ENCODE measurements at places on chromosomes 2 and 18. TPM values are rescaled to one million over a fixed set of nuclear protein-coding genes. Genes with fewer than 3 reads are reported as not detected.
A peak's percentile ranks its signal among the peaks of the same experiment; 100 is the strongest.

Gene MLPH
- 10.3 TPM for total RNA-seq

Gene SERPINB4
- total RNA-seq: not detected

Gene KIDINS220
- 143 TPM for total RNA-seq

Gene C2orf74
- 19.8 TPM for total RNA-seq

Gene GCG
- not detected for total RNA-seq

DNA sequence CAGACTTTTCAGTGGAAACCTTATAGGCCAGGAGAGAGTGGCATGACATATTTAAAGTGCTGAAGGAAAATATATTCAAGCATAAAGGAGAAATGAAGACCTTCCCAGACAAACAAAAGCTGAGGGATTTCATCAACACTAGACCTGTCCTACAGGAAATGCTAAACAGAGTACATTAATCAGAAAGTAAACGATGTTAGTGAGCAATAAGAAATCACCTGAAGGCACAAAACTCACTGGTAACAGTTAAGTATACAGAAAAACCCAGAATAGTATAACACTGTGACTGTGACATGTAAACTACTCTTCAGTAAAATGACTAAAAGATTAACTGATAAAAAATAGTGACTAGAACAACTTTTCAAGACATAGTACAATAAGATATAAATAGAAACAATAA is 87.4 kb downstream of the ATP8B1 start:
- DNase-seq: no peak

DNA sequence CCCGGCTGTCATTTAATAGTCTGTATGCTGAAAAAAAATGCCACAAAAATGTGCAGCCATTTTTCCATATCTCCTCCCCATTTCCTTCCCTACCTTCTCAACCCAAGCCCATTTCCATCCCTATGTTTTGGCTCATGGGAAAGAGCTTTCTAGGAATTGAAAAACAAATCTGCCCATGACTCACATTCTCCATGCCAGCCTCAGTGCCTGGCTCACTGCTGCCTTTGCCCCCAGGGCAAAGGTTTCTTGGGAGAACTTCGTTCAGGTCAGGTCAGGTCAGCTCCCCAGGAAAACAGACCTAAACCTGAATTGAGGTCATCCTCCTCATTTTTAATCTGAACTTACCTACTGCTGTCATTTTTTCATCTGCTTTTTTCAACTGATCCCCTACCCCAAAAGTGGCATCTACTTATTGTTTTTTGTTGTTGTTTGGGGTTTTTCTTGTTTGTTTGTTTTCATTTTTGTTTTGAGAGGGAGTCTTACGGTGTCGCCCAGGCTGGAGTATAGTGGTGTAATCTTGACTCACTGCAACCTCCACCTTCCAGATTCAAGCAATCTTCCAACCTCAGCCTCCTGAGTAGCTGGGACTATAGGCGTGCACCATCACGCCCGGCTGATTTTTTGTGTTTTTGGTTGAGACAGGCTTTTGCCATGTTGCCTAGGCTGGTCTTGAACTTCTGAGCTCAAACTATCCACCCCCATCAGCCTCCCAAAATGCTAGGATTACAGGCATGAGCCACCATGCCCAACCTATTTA is 66.7 kb downstream of the FECH start:
- DNase-seq: no peak

DNA sequence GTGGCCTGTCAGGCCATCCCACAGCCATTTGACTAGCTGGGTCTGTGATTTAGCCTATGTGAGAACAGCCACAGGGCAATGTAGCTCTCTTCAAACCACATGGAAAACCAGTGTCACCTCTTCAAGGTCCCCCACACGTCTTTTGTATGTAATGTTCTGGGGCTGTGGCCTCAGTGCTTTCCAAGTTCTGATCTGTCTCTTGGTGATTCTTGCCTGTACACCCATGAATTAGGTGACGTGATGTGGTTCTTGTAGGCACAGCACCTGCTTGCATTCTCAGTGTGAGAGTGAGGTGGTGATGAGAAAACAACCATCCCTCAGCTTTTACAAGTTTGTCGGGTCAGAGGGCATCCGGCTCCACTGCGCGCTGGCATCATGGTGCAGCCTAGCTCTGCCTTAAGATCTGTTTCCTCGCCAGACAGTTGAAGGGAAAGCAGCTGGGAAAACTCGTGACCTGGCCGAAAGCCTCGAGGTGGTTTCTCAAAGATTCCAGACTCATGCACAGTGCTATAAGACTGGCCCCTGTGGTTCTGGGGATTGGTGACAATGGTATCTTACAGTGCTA is 125.8 kb downstream of the TANC1 start:
- no peak for DNase-seq

DNA sequence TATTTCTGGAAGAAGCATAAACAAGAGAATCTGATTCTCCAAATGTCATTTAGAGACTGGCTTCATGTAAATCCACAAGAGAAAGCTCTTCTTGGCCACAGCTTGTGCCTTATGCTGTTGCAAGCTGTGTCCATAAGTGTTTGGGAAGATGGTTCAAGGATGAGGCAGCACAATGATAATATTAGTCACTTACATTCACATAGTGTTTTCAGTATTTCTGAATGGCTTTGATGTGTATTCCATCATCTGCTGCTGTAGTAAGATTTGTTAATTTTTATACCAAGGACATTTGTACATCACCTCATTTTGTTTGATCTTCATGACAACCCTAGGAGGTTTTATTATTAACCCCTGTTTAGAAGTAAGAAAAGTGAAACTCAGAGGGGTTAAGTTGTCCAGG is 29.9 kb downstream of the CREG2 start:
- DNase-seq: no peak

DNA sequence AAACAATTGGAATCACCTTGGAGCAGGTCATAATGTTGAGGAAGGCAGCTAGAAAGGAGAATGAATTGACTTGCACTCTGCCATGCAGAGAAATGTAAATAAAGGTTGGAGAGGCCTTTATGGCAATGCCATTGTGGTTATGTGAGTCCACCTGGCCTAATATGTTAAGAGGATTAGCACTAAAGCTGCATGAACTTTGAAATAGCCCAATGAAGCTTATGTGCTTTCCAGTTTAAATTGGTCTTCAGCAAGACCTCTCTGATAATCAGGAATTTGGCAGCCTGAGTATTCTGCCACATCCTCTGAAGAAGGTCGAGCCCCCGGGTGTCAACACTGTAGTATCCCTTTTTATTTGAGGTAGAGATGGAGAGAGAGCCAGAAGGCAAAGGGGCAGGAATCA is 464.9 kb downstream of the CDH2 start:
- DNase-seq: peak; percentile 27

DNA sequence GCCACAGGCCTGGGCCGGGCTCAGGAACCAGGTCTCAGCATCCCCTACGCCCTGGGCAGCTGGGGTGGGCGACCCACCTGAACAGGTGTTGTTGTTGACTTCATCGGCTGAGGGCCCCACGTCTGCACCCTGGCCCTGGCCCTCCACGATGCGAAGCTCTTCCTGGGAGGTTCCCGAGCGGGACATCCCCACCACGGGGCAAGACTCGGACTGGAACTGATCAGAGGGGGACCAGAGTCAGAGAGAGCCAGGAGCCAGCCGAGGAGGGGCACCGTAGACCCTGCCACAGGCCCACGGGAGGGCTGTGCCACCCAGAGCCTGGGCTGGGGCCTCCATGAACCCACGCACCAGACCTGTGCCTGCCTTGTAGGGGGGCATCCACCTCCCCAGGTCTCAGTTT is 54.3 kb downstream of the AQP12A start:
- no peak for DNase-seq

DNA sequence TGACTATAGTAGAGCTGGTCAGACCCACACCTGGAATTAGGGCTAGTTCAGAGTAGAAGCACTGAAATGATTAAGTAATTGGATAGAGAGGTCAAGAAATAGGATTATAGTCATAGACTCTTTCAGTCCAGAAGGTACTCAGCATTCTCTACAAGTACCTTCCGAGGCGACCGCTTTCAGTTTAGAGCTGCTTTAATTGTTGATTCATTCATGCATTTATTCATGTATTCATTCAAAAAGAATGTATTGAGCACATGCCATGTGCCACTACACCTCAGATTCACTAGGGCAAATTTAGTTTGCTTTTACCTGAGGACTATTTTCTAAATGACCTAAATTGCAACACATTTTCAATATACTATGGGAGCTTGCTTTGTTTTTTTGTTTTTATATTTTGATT is 48.7 kb downstream of the CRIM1 start:
- no peak for DNase-seq

DNA sequence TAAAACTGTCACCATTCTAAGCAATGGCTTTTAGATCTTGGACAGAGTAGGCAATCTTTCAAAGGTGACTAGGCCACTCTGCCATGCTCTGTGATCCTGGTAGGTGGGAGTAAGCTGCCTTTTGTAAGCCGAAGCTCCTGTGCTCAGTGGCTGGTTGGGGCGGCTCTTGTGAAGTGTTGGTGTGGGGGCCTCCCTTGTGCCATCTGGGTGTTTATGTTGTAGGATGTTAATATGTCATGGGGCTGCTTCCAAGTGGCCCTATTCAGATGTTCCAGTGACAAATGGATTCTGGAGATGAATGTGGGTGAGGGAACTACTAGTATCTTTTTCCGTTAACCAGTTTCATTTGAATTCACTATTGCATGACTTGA is 116.8 kb upstream of the SPRED2 start:
- no peak for DNase-seq

GRCh38 chr2:130834091-130834930 is 2.4 kb upstream of the ARHGEF4 start:
- no peak for DNase-seq

DNA sequence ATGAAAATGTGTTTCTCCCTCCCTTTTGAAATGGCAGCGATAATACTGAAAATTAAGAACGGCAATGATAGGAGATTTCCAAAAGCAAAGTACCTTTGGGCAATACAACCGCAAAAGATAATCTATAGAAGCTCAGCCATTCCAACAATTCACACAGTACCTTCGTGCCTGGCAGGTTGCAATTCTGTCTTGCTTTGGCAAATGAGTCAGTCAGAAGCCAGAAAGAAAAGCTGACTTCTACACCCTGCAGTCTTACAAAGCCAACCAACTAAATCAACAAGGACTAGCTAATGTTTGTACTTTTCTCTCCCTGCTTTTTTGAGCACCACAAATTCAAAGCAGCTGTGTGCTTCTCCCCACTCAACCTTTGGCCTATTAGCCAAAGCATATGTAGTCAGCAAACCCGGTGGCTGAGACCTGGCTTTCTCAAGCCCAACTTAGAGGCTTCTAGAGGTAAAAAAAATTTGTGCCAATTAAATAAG is 25.7 kb upstream of the ID2 start:
- DNase-seq: no peak

DNA sequence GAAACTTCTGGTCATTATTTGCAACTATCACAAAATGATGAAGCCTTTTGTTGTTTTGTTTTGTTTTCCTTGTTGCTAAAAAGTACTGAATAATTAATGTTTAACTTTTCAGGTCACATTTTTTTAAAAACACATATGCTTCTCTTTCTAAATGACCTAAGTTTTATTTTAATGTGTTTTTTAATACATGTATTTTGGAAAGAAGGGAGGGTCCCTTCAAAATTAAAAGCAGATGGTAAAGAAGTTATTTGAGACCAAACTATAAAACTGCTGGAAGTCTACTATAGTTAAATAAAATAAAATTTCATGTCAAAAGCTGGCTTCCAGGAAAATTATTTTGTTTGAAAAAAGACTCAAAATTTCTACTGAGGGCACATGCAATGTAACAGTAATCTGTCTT is 39.5 kb upstream of the ASNSD1 start:
- peak; percentile 19 for DNase-seq

DNA sequence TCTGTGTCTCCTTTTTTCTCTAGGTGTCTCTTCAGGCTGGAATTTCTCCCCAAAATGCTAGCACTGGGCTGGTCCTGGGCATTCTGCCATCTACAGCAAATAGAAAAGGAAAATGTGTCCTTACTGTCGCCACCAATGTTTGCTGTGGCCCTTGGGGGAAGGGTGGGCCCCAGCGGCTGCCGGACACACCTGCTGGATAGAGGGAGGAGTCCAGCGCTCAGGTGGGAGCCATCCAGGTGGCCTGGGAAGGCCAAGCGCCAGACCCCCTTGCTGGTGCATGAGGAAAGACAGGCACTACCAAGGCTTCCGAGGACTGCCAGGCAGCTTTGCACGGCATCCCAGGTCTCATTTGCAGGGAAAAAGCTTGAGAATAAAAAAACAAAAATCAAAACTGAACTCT is 147.7 kb upstream of the GATA6 start:
- no peak for DNase-seq

DNA sequence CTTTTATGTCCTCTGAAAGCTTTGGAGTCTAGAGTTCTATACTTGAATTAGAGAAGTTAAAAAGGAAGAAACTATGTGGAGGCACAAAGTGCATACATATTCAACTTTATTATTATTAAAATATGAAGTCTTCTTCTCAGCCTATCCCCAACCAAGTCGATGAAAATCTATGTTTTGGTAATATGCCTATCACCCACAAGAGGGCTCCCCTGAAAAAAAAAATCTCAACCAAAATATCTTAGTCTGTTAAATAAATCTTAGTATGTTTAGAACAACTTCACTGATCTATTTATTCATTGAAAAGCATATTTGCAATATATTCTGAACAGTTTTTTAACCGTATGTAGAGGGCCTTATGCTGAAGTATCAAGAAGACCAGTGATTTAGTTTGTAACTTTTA is 804.5 kb downstream of the TDRD15 start:
- no peak for DNase-seq

DNA sequence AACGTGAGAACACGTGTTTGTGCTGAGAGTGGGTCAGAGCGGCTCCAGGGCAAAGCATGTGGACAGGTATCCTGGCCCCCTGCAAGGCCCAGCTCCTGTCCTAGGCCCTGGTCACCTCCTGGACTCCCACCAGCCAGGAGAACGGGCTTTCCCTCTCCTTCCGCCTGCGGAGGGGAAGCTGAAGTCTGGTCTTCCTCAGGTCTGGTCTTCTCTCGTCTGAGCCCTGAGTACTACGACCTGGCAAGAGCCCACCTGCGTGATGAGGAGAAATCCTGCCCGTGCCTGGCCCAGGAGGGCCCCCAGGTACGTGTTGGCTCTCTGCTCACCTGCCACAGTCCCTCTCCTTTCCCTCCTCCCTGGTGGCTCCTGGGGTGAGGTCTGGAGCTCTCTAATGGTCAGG is 963 bp downstream of the GNLY start:
- DNase-seq: no peak

DNA sequence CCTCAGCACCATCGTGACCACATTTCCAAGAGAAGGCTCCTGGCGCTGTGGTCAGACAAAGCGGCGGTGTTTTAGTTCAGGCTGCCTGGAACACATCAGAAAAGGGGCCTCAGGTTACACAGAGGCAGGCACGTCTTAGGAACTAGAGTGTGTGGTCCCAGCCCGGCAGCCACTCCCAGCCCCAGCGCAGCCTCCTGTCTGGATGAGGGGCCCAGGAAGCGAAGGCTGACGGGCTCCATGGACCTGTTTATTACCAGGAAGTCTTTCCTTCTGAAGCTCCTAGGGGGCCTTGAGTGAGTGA is 10.0 kb upstream of the GPR55 start:
- peak; percentile 30 for DNase-seq

- DNase-seq: peak; percentile 42
Observed at GRCh38 chr2:227884511-227884947, 13.1 kb downstream of the DAW1 start.

- no peak for DNase-seq
Observed at GRCh38 chr2:11777066-11777782, 30.8 kb downstream of the LPIN1 start.
